ENCODE measurements at places on chromosomes 12 and 14.

DNA sequence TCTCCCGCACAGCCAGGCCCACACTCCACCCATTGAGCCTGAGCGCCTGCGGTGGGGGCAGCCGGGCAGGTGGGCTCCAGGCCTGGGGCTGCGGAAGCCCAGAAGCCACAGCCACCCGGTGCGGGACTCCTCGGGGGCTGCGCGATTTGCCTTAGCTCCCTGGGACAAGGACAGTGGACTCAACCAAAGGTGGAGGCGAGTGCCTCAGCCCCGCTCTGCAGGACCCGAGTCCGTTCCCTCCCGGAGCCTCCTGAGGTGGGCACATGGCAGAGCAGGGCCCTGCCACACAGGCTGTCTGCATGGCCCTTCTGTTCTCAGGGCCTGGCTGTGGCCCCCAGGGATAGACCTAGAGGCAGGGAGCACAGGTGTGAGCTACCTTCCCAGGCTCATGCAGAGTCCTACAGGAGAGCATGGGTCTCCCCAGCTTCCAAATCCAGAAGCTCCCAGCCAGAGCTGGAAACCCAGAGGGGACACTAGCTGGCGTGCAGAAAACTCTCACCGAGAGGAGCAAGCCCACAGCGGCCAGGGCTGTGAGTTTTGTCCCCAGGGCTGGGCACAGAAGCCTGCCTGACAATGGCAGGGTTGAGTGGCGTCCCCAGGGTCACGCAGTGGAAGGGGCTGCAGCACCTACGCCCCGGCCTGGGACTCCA, 22.2 kb upstream of the LRTM2 start:
- DNase-seq, result no peak

- DNase-seq, result no peak
Measured at GRCh38 chr14:92678766-92679165, 69.7 kb downstream of the LGMN start.

DNA sequence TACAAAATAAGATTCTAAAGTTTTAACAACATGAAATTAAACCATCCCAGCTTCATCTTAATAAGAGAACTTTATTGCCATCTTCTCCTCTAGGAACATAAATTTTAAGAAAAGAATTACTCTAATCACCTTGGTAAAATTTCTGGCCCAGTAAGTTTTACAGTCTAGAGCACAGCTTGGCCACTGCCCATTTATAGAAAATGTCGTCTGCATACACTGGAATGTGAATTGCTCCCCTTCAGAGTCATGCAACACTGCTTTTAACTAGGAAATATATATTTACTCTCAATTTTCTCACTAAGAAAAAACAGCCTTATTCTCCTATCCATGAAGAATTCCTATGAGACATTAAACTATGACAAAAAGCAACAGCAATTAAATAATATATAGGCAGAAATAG, 48.2 kb downstream of the KCNC2 start:
- DNase-seq, result no peak

GRCh38 chr12:78864403-78864869, at the start of gene SYT1:
Gene SYT1 (plus strand): TSS chr12:78864774.
- DNase-seq, result no peak

DNA sequence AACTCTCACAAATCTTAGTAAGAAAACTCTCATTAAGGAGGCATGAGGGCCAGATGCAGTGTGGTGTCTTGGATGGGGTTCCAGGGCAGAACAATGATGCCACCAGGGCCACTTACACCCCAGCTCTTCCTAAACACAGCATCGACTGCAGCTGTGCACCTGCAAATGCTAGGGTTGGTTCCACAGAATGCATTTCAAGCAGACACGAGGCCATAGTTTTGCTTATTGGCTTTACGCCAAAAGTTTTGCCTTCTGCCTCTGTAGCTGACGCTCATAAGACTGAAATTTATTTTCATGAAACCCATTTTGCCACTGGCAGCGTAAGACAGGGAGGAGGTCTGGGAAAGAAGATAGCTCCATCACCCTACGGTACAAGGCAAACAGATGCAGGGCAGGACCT, 179.0 kb downstream of the RIMBP2 start:
- no peak for DNase-seq

GRCh38 chr12:64175254-64175945, 46.7 kb downstream of the KICS2 start:
- DNase-seq, result no peak

DNA sequence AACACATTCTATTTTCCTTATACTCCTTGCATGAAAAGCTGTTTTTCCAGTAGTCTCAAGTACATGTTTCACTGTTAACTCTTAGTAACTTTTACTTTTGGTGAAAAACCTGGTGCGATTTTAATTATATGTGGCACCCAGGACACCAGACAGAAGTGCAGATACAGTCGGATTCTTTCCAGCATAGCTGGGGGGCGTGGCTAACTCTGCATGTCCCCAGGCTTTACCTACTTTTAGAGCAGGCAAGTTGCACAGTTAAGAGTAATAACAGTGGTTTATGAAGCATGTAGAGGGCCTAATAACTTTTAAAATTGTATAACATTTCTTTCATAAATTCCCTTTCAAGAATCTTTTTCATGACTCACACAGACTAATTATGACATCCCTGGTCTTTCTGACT, 70.7 kb downstream of the HSD17B6 start:
- no peak for DNase-seq

Data from KG1 (cell line).